Esophagus mucosa (tissue), 1 donor: ENCODE measurements at places on chromosomes 7 and 10. TPM values are rescaled to one million over a fixed set of nuclear protein-coding genes. Genes with fewer than 3 reads are reported as not detected.

GSTO1 gene
- total RNA-seq, result 52.4 TPM

TFR2 gene
- total RNA-seq, result 0.68 TPM

UCN3 gene
- total RNA-seq, result not detected

TMEM26 gene
- 0.24 TPM for total RNA-seq

RARRES2 gene
- 7.5 TPM for total RNA-seq

PTPN20 gene
- 1.8 TPM for total RNA-seq

FFAR4 gene
- 0.16 TPM for total RNA-seq

LRGUK gene
- total RNA-seq, result 0.32 TPM

ZEB1 gene
- total RNA-seq, result 5.0 TPM

VAX1 gene
- total RNA-seq, result 0.12 TPM

LGI1 gene
- total RNA-seq, result not detected

NPY4R gene
- 0.32 TPM for total RNA-seq

SPDYE2B gene
- not detected for total RNA-seq

AKR1E2 gene
- total RNA-seq, result 1.3 TPM

ZNF138 gene
- 5.4 TPM for total RNA-seq

PRKG1 gene
- 0.80 TPM for total RNA-seq

RBP4 gene
- 0.60 TPM for total RNA-seq

NUDT13 gene
- 1.0 TPM for total RNA-seq

LIPJ gene
- 0.12 TPM for total RNA-seq

TMEM130 gene
- total RNA-seq, result not detected

ZMYND11 gene
- 30.0 TPM for total RNA-seq

ZNF786 gene
- 3.2 TPM for total RNA-seq

TAC1 gene
- not detected for total RNA-seq

SPDYE8 gene
- total RNA-seq, result not detected

SNCG gene
- 8.2 TPM for total RNA-seq
